Karpas-422 (cell line): ENCODE measurements at places on chromosomes 2 and 18. TPM values are rescaled to one million over a fixed set of nuclear protein-coding genes. Genes with fewer than 3 reads are reported as not detected.

- DNase-seq = no peak
Observed at GRCh38 chr2:237603718-237604362, 13.3 kb upstream of the RAB17 start.

GRCh38 chr2:140288726-140289125, 1508.5 kb upstream of the NXPH2 start:
- DNase-seq = no peak

DNA sequence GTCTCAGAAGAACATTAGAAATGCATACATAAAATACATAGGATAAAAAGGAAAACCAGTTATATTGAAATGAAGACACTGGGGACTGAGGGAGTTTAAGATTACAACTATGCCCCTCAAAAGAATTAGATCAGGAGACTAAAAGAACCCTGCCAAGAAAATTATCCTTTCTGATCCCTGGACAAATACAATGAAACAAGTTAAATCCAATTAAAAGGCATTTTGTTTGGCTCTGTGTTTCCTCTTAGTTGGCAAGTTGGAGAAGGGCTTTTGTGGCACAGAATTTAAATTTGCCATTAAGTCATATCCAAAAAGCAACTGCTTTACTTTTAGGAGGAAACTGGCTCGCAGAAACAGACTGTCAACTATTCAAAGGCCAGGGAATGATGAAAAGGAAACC, 99.1 kb upstream of the CD302 start:
- no peak for DNase-seq

ZNF516 gene
- total RNA-seq = 41.0 and 53.3 TPM in 2 replicates

DLX2 gene
- total RNA-seq = 0.97 and 1.5 TPM in 2 replicates

CBLN2 gene
- total RNA-seq = not detected in 2 replicates

STON1 gene
- total RNA-seq = 0.63 and 2.8 TPM in 2 replicates

DNA sequence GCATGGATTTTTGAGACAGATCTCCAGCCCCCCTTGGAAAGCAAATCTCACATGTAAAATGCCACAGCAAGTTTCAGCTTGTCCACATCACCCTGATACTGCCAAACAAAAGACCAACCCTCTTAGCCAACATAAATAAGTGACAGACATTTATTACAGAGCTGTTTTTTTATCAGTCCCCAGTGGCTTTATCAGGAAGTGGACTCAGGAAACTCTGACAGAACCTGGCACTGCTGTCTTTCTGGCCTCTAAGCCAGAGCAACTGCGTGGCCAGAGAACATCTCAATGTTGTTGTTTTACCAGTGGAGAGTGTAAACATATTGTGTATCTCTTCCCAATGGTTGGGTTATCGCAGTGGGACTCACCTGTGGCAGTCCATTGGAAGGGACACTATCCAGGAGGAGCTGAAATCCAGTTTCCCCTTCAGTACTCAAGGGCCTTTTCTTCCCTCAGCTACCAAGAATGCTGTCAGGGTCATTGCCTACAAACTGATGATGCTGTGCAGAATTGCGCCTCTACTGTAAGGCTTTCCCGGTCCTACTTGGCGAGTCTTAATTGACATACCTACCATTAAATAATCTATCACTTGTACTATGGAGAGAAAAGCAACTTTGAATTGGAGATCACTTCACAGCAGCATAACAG, 22.0 kb downstream of the SLC14A1 start:
- no peak for DNase-seq
